Sigmoid colon (tissue), 7 donors: ENCODE measurements at places on chromosomes 12 and 14. TPM values are rescaled to one million over a fixed set of nuclear protein-coding genes. Genes with fewer than 3 reads are reported as not detected.
A peak's percentile ranks its signal among the peaks of the same experiment; 100 is the strongest.

DNA sequence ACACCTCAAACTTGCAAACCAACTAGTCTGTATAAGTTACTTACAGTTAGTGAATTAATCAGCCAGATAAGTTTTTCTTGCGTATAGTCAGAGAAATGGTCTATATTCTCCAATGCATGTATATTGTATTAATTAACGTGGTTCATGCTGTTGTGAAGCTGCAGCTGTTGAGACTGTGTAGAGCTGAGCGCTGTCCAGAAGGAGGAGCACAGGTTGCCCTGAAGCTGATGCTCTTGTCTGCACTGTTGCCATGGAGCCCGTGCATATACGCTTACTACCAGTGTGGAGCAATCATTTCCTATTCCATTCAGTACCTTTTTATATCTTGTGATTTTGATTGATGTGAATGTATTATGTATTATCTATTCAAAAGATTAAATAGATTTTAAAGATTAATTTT lies 74.3 kb upstream of the ARID2 start:
- DNase-seq = no peak

- no peak for DNase-seq
These were observed 6.4 kb downstream of the PDE1B start for GRCh38 chr12:54555670-54556257.

DNA sequence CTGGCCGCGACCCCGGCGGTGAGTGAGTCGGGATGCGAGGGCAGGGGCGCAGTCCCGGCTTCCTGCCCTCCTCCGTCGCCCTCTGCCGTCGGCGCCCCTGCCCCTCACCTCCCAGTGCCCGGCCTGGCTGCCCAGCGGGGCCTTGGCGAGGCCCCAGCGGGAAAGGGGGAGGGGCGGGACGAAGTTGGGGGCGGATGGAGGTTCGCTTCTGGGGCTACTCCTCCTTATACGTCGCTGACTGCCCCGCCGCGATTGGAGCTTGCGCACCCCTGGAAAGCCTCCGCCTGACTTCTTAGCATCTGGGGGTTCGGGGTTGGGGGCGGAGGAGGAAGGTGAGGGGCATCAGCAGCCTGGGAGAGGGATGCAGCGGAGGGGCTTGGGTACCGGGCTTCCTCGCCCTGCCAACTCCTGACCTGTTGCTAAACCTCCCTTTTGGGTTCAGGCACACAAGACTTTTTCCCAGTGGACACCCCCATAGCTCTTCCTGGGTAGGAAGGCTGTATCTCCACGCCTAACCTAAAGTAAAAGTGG lies 406 bp downstream of the TMEM263 start:
- peak; percentile 88 for DNase-seq

DNA sequence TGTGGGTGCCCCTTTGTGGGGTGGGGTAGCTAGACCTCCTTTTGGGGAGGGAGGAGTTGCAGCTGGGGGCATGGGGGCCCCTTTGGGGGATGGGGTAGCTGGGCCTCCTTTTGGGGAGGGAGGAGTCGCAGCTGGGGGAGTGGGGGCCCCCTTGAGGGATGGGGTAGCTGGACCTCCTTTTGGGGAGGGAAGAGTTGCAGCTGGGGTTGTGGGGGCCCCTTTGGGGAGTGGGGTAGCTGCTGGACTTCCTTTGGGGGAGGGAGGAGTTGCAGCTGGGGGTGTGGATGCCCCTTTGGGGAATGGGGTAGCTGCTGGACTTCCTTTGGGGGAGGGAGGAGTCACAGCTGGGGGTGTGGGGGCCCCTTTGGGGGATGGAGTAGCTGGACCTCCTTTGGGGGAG lies 7.0 kb downstream of the NACA start:
- no peak for DNase-seq

DNA sequence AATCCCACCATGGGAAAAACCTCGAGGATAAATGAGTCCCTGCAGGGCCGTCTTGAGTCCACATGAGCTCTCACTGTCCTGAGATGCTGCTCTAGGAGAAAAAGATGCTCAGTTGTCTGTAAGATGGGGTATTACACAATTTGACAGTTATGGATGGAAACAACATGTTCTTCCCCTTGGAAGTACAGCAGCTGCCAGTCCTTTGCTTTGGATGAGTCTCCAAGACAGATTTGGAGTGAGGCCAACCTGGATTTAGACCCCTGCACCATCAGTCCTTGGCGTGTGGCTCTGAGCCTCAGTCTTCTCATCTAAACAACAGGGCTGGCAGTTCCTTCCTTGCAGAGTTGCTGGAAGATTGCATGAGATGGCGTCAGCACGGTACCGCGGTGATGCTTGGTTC lies 309.1 kb upstream of the FKBP4 start:
- DNase-seq = no peak

GRCh38 chr12:45402288-45402687 lies 186.4 kb downstream of the ANO6 start:
- no peak for DNase-seq

GRCh38 chr12:98823012-98823411 lies 177.9 kb downstream of the APAF1 start:
- DNase-seq = no peak

DNA sequence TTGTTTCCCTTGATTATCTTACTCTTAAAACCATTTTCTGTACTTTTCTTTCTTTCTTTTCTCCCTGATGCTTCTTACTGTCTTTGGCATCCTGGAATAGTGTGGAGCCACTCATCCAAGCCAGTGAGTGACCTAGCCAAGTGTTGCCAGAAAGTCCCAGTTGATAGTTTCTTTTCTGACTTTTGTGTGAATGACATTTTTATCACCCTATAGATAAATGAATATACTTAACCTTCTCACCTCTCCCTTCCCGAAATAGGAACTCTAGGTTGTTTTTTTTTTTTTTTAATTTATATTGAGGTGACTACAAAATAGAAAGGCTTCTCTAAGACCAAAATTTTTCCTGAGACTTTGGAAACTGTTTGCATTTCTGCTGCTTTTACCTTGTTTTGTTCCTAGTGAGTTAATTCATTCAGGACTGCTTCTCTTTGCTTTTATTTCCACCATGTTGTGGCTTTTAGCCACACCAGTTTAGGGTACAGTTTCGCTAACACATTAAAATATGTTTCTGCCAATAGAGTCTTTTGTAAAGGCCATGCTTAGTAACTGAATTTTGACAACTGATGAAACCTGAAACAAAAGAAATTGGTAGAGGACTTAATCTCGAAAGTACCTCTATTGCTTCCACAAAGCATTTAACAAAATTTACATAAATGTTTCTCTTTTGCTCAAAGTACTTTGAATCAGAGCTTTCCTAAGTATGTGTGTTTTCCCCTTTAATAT lies 194.6 kb downstream of the ERC1 start:
- DNase-seq = no peak

RHOJ gene
- 5.3 TPM for total RNA-seq
